Temporal lobe (tissue), 4 donors: ENCODE measurements at places on chromosomes 12 and 14. TPM values are rescaled to one million over a fixed set of nuclear protein-coding genes. Genes with fewer than 3 reads are reported as not detected.

Gene KIF26A
- 9.1 TPM for total RNA-seq

Gene JAG2
- 27.8 TPM for total RNA-seq

Gene HOXC4
- total RNA-seq = not detected

Gene KLRG1
- 7.9 TPM for total RNA-seq

Gene MAP1LC3B2
- 1.2 TPM for total RNA-seq

Gene NTF3
- 7.1 TPM for total RNA-seq

Gene PTGER2
- total RNA-seq = not detected

Gene C12orf54
- not detected for total RNA-seq

Gene EIF2S3B
- 0.98 TPM for total RNA-seq

Gene P3H3
- total RNA-seq = 10.8 TPM

Gene PPP4R4
- total RNA-seq = 0.49 TPM

Gene CDKL1
- total RNA-seq = 15.7 TPM

Gene LTBR
- 0.98 TPM for total RNA-seq

Gene ASB2
- not detected for total RNA-seq

Gene CD163L1
- total RNA-seq = 1.5 TPM

Gene RITA1
- total RNA-seq = 6.6 TPM

Gene IKBIP
- total RNA-seq = 8.6 TPM

Gene CCDC175
- total RNA-seq = 2.0 TPM

Gene ACRBP
- 0.25 TPM for total RNA-seq

Gene SLC10A1
- total RNA-seq = not detected

Gene CELA1
- not detected for total RNA-seq
